ENCODE measurements at places on chromosomes 6 and 20.

- DNase-seq = no peak
Measured at GRCh38 chr6:142827369-142827768, 117.6 kb downstream of the HIVEP2 start.

- DNase-seq = no peak
Measured at GRCh38 chr6:24323632-24324337, 34.1 kb downstream of the DCDC2 start.

- DNase-seq = no peak
Measured at GRCh38 chr6:112041535-112041934, 12.4 kb upstream of the CCN6 start.

DNA sequence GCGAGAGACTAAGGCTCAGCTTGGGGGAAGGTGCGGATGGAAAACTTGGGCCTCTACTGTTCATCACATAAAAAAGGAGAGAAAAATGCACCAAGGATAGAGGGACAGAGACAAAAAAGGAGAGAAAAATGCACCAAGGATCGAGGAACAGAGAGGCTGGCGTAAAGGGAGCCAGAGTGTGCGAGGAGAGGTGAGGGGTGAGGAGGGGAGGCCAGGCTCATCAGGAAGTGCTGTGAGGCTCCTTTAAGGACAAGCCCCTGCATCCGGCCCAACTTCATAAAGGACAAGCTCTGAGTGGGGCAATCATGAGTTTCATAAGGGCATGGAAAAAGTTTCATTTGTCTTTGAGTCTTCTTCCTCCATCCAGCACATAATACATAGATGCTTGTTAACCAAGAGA, 117.2 kb upstream of the NXT1 start:
- no peak for DNase-seq

DNA sequence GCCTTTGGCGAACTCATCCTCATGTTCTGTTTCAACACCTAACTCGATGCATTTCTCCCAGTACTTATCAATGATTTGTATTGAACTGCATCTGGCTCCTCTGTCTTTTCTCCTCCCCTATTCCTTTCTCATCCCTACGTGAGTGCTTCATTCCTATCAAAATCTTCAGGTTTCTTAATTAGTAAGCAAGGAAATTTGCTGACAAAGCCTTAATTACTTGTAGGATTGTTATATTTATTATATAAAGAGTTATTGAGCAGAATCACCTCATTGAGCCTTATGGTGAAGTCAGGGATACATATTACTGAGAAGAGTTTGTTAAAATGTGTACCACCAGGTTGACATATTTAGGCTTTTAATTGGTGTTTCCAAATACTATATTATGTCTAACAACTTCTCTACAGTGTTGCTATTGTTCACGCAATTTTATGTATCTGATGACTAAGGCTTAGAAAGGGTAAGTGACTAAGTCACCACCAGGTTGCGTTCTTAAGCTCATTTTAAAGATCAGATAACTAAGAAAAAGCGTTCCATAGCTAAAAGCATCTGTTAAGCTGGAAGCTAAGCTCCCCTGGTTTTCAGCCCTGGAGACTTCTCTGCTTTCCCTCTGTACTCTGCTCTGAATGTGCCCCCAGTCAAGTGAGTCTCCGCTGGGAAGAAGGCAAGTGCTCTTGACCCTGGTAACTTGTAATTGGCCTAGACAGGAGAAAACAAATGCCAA, 18.9 kb downstream of the SCGN start:
- DNase-seq = no peak

DNA sequence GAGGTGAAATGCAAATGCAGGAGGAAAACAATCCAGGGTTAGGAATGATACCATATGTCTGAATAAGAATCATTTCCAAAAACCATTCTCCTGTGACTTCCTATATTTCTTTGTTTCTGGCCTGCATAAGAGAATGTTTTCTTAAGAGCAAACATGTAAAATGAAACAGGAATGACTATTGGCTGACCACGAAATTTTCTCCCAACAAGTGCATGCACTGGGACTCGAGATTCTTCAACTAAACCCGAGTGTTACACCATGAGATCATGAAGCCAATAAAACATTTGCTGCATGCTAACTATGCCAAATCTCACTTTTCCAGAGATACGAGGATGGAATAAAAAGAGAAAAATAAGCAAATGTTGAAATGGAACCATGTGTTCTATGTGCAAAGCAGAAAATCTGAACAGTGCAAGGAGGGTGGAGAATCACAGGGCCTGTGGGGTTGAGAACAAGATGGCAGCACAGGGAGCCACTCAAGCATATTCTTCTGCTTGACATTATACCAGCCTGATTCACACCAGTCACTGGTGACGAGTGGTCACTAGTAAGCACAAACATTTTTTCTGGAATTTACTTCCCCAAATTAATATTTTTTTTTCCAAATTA, 212.2 kb upstream of the FOXA2 start:
- no peak for DNase-seq

- no peak for DNase-seq
Measured at GRCh38 chr6:155495011-155495768, 39.6 kb upstream of the NOX3 start.

GRCh38 chr6:2940010-2940850, 31.1 kb downstream of the SERPINB6 start:
- peak; percentile 92 for DNase-seq

- peak; percentile 73 for DNase-seq
Measured at GRCh38 chr6:31579546-31580437, 2.4 kb downstream of the LTB start.

- DNase-seq = no peak
Measured at GRCh38 chr6:98787435-98787834, 46.9 kb upstream of the POU3F2 start.

DNA sequence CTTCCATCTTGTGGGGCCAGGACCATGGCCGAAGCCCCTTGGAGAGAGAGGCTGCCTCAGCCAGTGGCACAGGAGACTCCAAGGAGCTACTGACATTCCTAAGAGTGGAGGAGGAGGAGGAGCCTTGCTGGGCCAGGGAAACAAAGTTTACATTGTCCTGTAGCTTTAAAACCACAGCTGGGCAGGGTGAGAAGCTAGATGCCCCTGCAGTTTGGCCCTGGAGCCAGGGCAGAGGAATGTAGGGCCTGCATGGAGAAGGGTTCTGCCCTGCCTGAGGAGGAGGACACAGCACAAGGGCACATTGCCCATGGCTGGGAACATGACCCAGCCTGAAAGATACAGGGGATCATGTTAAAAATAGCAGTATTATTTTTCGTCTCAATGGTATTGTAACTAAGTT, 37.4 kb downstream of the PLCG1 start:
- no peak for DNase-seq

DNA sequence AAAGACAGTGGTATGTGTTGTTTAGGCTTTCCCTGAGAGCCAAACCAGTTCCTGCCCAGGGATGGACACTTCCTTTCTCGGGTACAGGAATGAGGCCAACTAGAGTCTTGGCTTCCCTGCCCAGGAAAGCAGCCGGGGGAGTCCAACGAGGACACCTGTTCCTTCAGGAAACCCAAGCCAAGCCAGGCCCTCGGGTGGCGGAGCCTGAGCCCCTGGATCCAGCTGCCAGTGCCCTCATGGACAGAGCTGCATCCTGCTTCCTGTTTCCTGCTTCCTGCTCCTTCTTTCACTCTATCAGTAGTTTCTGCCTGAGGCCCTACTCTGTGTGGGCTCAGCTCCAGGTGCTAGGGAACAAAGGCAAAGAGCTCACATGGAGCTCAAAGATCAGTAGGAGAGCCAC, 7.9 kb upstream of the SIRPA start:
- DNase-seq = no peak

DNA sequence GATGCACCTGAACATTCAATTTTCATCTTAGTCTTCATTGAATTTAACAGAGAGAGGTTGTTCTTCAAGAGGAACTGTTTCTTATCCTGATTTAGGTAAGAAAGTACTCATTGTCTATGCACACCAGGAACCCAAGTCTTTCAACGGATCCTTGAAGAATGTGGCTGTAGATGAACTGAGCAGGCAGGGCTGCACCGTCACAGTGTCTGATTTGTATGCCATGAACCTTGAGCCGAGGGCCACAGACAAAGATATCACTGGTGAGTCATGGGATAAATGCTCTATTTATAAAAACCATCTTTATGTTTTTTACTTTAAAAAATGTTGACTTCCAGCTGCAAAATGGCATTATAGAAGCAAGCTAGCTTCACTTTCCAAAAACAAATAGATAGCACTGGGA, 10.2 kb downstream of the NQO2 start:
- no peak for DNase-seq

GRCh38 chr6:74491844-74492374, 713.9 kb downstream of the COL12A1 start:
- DNase-seq = no peak

- DNase-seq = no peak
Measured at GRCh38 chr6:151015101-151015700, 149.7 kb downstream of the MTHFD1L start.

DNA sequence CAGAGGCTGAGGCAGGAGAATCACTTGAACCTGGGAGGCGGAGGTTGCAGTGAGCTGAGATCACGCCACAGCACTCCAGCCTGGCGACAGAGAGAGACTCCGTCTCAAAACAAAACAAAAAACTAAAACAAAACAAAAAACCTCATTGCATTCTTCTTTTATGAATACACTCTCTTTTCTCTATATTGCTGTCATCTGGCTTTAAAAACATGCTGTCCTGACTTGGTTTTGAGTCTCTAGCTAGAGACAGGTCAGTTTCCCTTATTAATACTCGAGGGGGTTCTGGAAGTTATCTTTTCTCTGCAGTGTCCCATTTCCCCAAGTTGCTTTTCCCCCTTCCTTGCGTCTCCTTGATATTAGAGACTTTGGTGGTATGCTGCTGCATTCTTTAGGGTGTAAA, 50.9 kb downstream of the RIOK1 start:
- DNase-seq = no peak

GRCh38 chr6:69801225-69801624, 4.4 kb upstream of the LMBRD1 start:
- no peak for DNase-seq

GRCh38 chr6:139547122-139547776, 172.8 kb upstream of the CITED2 start:
- DNase-seq = no peak

- DNase-seq = no peak
Measured at GRCh38 chr6:6452002-6452401, 131.5 kb upstream of the F13A1 start.

DNA sequence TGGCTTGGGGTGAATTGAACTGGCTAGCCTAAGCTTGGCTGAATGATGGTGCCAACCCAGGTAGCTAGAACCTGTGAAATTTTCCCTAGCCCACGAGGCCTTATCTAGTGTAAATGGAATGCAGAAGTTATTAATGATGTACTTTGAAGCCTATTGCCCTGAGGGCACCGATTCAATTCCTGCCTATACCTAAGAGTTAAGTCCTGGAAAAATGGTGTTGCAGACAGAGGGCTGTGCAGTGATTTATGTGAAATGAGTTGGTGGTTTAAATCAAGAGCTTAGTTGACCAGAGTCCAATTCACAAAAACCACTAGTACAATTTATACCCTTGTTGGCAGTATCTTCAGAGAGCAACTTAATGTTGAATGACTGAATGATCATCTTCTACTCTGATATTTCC, 373.8 kb upstream of the JAG1 start:
- no peak for DNase-seq

- no peak for DNase-seq
Measured at GRCh38 chr6:14146506-14147096, 29.0 kb downstream of the CD83 start.

- DNase-seq = no peak
Measured at GRCh38 chr6:15389084-15389764, 143.4 kb downstream of the JARID2 start.

- no peak for DNase-seq
Measured at GRCh38 chr6:170464080-170464479, 89.0 kb downstream of the PSMB1 start.

- no peak for DNase-seq
Measured at GRCh38 chr6:129903082-129903481, 42.0 kb upstream of the TMEM244 start.

- DNase-seq = peak; percentile 55
Measured at GRCh38 chr6:31467151-31467550, 30.8 kb upstream of the MICB start.

- DNase-seq = peak; percentile 70
Measured at GRCh38 chr20:51631011-51631950, 88.8 kb upstream of the NFATC2 start.

GRCh38 chr6:141610741-141611140, 522.0 kb upstream of the GJE1 start:
- DNase-seq = no peak

GRCh38 chr6:161107779-161108730, 116.5 kb downstream of the MAP3K4 start:
- no peak for DNase-seq

DNA sequence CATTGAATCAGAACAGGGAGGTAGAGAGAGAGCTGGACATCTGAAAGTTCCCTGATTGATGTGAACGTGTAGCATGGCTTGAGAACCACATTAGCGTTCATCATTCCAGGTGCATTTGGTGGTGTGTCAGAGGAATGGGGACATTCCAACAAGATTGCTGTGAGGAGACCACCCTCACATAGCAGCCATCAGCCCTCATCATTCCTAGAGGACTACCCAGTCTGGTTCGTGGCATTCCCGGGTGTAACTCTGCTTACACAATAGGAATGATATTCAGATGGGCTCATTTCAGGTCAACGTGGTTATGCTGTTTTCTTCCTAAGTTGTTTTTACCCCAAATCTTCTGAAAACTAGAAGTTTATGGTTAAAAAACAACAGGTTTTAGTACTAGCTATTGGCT, 62.2 kb upstream of the KLHL31 start:
- no peak for DNase-seq

GRCh38 chr20:56506103-56506502, 18.4 kb upstream of the FAM209A start:
- no peak for DNase-seq

DNA sequence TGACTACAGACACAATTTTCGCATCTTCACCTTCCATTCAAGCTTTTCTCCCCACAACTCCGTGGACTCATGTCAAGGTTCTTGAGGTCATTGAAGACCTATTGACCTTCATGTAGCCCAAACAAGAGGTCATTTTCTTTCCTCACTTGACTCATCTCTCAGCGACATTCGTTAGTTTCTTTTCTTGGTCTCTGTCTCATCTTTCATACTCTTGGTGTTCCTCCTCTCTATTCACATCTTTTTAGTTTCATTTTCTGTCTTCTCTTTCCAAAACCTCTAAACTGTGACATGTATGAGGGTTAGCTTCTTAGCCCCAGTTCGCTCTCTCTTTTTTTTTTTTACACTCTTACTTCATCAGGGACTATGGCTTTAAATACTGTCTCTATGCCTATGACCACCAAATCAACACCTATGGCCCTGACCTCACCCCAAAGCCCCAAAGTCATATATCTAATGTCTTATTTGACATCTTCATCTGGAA, 128.6 kb upstream of the BACH2 start:
- peak; percentile 78 for DNase-seq

DNA sequence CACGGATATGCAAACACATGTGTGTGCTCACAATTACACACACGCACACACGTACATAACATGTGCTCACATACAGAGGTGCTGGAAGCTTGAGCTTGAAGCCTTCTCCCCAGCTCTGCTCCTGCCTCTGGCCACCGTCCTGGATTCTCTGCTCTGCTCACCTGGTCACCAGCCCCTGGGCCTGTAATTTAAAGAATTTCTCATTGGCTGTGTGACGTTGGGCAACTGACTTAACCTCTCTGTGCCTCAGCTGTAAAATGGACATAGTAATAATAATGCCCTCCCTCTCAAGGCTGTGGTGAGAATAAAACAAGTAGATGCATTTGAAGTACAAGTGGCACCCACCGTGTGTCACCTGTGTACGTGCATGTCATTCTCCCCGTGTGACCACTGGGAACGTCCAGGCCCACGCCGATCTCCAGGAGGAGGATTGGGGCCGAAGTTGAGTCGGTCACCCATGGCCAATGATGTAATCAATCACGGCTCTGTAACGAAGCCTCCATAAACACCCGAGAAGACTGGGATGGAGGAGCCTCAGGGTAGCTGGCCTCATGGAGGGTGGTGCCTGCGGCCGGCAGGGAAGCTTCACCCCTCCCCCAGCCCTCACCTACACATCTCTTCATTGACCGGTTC, 160.9 kb upstream of the AFDN start:
- DNase-seq = no peak
